ENCODE measurements at places on chromosomes 13 and 19.

- DNase-seq, result no peak
Observed at GRCh38 chr19:33557196-33557595, 35.6 kb upstream of the PEPD start.

DNA sequence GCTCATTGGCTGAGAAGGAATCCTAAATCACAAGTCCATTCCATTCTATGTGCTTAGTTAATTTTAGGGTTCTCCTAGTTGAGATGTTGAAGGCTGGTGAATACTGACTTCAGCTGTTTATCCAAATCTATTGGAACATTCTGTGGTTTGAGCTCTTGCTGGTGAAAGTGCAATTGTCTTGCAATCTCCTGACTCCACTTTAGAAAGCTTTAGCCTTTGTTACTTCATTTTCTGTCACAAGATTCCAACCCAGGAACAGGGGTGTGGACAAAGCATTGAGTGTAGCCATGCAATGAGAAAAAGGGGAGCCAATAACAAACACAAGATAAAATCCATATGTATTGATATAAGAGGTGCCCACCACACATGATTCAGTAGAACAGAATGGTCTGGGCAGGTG, 15.0 kb downstream of the CEACAM21 start:
- no peak for DNase-seq

GRCh38 chr13:40064154-40065097, 409.0 kb downstream of the COG6 start:
- DNase-seq, result no peak

DNA sequence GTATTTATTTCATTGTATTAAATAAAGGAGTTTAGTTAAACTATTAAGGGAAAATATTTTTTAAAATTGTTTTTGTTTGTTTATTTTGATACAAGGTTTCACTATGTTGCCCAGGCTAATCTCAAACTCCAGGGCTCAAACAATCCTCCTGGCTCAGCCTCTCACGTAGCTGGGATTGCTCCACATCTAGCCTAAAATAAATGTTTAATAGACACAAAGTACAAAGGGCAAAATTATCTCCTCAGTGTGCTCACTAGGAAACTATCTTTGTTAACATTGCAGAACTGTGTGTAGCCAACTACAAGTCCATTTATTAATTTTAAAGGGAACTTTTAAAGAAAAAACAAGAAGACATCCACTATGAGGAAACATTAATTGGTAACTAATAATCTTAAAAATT, 207.2 kb upstream of the PCDH17 start:
- DNase-seq, result no peak

DNA sequence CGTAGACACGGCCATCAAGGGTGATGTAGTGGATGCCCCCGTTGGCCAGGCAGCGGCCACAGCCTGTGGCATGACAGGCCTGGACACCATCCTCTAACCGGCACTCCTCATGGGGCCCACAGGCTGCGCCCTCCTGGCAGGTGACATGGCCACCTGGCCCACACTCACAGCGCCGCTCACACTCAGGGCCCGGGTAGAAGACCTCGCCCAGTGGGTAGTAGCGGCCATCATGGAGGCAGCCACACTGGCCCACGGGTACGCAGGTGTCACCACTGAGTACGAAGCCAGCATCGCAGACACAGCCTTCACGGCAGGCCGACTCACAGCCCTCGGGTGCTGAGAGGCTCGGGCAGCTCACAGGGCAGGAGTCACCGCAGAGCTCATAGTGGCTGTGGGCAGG, 27.2 kb upstream of the FBL start:
- DNase-seq, result no peak

GRCh38 chr13:47188802-47189201, 291.9 kb upstream of the HTR2A start:
- no peak for DNase-seq

- DNase-seq, result no peak
Observed at GRCh38 chr13:99883805-99884204, 87.8 kb downstream of the ZIC5 start.

DNA sequence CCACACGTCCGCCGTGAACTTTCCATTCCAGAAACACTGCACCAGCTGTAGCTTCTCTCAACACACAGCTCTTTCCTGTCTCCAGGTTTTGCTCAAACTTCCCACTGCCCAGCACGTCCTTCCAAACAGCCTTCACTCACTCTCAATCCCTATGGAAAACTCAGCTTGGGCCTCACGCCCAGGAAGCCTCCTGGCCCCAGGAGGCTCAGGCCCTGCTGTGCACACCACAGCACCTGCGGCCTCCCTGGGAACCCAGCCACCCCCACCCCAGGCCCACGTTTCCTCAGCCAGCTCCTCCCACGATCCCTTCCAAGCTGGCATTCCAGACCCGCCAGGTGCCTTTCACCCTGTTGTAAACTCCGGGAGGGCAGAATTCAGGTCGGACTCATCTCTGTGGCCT, 35.2 kb downstream of the C13orf46 start:
- DNase-seq, result no peak

DNA sequence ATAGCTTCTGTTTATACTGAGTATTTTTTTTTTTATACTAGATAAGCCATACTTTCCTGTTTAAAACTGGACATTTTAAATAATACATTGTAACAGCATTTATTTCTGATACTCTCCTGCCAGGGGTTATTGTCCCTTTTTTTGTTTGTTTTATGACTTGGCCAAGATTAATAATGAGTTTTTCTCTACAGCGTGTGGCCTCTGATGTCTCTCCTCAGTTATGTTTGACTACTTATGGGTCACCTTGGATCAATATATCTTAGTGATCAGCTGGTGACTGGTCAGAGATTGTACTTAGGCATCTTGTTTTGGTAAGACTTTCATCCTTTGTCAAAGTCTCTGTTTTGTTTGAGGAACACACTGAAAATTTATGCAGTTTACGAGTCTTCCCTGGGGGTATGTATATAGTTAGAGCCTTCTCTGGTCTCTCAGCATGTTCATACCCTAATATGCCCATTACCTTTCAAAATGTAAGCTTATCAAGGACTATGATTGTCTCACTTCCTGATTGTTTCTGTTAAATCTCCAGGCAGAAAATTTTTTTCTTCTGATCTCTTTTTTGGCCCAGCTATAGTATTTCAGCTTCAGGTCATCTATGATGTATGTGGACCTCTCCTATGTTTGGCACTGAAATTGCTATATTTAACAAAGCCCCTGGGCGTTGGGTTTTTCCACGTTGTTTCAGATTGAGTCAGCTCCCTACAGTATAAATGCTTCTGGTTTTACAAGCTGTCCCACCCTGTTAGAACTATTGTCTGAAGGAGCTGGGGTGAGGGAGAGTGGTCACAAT, 87.9 kb downstream of the URI1 start:
- DNase-seq, result no peak

DNA sequence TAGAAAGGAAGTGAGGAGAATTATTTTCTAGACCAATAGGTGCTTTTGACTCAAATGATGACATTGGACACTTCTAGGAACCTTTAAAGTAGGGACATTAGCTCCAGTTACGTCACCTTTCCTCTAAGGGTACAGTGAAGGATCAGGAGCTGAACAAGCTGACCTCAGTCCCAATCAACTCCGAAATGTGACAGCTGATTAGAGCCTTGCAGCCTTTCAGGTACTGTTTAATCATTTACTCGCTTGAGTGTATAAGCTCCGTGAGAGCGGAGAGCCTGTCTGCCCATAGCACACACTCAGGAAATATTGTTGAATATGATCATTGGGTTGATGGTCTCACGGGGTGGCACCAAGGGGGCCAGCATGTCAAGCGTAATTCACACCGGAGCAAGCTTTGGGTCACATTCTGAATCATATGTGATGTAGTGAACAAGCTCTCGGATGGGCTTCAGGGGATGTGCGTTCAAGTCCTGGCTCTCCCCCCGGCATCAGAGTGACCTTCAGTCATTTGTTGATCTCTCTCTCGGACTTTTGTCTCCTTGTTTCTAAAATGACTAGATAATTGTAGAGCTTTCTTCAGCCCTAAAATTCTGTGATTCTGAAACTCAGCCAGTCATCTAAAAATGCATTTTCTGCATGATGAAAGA, 141.9 kb downstream of the ZIC5 start:
- no peak for DNase-seq
